Right hindlimb (tissue), 1 donor: ENCODE measurements at places on chromosomes 11 and 22.
A peak's percentile ranks its signal among the peaks of the same experiment; 100 is the strongest.

GRCh38 chr11:111299101-111300026 lies 1.0 kb downstream of the POU2AF3 start:
- peak; percentile 79 for DNase-seq

- DNase-seq = no peak
Observed at GRCh38 chr11:13119361-13119760, 110.2 kb downstream of the RASSF10 start.

- DNase-seq = no peak
Observed at GRCh38 chr22:24465566-24465965, 29.6 kb upstream of the UPB1 start.

GRCh38 chr11:57735619-57736298 lies 5.5 kb upstream of the SELENOH start:
- no peak for DNase-seq
